ENCODE measurements at places on chromosomes 3 and 15. TPM values are rescaled to one million over a fixed set of nuclear protein-coding genes. Genes with fewer than 3 reads are reported as not detected.

Gene ZNF501
- 0.15 TPM for total RNA-seq

Gene CCR8
- total RNA-seq: not detected

Gene PLA1A
- not detected for total RNA-seq

Gene GOLGA8N
- 4.1 TPM for total RNA-seq

Gene TMC3
- not detected for total RNA-seq

Gene ACTR8
- 26.2 TPM for total RNA-seq

Gene CCDC12
- total RNA-seq: 35.5 TPM

Gene FILIP1L
- total RNA-seq: 3.2 TPM

GRCh38 chr3:186214670-186215069, 105.8 kb upstream of the ETV5 start:
- DNase-seq: no peak

GRCh38 chr15:100686725-100687473, 84.5 kb downstream of the ASB7 start:
- no peak for DNase-seq

GRCh38 chr3:162525066-162525742, 1028.6 kb downstream of the OTOL1 start:
- no peak for DNase-seq

DNA sequence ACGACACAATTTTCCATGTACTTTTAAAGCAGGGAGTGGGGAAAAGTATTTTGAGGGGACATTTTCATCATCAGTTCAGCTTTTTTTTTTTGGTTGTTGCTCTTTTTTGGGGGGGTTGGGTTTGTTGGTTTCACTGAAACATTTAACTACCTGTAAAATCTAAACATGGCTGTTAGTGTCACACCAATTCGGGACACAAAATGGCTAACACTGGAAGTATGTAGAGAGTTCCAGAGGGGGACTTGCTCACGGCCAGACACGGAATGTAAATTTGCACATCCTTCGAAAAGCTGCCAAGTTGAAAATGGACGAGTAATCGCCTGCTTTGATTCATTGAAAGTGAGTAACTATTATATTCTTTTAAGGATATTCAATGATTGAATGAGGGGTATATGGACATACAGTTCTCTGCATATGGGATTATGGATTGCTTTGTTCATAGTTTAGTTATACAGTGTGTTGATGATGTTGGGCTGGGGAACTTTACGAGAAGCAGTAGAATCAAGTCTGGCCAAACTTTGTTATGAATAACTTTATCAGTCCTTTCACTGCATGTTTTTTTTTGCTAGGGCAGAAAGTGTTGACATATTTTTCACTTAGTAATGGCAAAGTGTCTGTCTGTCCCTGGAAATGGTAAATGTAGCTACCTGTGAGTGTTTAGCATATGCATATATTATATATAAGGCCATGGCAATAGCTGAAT, 31.5 kb downstream of the MBNL1 start:
- DNase-seq: no peak

GRCh38 chr3:66115858-66116654, 77.3 kb upstream of the MAGI1 start:
- no peak for DNase-seq

- DNase-seq: no peak
Measured at GRCh38 chr3:16311960-16312451, 47.0 kb downstream of the OXNAD1 start.

DNA sequence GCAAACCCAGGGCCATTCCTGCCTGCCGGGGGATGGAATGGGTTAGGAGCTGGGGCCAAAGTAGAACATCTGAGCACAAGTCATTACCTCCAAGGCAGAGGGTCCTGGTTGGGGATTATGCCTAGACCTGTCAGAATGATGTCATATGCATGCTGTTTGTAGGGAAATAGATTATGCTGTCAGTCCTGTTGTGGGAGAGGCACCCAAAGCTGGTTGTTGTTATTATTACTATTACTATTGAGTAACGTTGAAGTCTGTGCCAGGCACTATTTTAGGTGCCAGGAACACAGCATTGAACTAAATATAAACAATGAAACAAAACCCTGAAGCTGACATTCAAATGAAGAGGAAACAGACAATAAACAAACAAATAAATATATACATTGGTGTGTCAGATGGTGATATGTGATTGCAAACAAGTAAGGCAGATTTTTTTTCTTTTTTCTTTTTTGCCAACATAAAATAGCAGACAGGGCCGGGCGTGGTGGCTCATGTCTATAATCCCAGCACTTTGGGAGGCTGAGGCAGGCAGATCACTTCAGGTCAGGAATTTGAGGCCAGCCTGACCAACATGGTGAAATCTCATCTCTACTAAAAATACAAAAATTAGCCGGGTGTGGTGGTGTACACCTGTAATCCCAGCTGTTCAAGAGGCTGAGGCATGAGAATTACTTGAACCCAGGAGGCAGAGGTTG, 2.0 kb downstream of the P4HTM start:
- no peak for DNase-seq

DNA sequence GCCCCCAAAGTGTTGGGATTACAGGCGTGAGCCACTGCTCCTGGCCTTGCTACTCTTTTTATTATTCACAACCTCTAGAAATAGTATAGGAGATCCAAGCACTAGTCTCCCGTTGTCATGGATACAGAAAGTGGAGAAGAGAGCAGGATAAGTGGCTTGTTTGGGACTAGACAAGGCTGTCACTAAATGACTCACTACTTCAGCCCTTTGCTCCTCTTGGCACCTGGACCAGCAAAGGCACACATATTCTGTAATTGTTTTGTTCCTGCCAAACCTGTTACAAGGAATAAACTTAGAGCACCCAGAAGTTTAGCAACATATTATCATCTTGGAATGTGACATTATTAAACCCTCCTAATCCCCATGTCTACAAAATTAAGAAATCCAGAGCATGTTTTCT, 427.2 kb upstream of the THBS1 start:
- no peak for DNase-seq

DNA sequence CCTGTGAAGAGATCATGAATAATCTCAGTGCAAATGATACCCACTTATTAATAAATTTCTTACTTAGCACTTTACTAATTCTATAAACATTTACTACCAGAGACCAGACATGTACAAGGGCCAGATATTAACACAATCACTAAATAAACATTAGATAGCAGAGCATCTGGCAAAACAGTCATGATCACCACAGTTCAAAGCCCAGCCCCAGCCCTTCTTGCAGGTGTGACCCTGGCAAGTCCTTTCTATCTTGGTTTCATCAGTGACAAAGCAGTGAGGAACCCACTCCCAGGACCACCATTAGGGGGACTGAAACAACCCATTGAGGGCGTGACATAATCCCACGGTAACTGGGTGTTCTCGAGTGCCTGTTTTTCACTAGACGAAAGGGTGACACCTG, 11.6 kb downstream of the ZXDC start:
- DNase-seq: no peak

DNA sequence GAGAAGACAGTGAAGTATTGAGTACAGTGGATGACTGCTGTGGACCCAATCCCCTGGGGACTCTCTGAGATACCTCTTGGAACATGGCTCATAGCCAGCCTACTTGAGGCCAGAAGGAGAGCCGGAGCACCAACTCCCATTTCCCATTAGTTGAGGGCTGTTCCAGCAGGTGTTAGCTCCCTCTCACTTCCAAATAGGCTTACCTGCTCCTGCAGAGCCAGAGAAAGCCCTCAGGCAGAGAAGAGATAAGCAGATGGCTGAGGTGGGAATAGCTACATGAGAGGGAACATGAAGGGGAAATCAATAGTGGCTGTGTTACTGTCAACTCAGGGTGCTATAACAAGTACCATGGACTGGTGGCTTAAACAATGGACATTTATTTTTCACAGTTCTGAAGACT, 4.6 kb upstream of the CCK start:
- no peak for DNase-seq

GRCh38 chr3:77467702-77468625, 428.1 kb downstream of the ROBO2 start:
- DNase-seq: no peak

DNA sequence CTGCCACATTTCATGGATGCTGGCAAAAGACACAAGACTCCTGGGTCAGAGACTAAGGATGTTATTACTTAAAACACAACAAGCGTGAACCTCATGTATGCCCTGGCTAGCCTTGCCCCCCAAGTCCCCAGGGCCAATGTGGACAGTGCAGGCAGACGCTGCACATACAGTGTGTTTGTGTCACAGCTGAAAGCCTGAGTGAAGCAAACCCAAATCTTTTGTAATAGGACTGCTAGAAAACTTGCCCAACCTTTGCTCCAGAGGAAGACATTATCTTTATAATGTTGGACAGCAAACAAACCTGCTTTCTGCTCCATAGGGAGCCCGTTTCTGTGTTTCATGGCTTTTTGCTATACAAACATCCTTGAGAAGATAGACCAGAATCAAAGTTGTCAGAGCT, 282.0 kb upstream of the RORA start:
- no peak for DNase-seq

DNA sequence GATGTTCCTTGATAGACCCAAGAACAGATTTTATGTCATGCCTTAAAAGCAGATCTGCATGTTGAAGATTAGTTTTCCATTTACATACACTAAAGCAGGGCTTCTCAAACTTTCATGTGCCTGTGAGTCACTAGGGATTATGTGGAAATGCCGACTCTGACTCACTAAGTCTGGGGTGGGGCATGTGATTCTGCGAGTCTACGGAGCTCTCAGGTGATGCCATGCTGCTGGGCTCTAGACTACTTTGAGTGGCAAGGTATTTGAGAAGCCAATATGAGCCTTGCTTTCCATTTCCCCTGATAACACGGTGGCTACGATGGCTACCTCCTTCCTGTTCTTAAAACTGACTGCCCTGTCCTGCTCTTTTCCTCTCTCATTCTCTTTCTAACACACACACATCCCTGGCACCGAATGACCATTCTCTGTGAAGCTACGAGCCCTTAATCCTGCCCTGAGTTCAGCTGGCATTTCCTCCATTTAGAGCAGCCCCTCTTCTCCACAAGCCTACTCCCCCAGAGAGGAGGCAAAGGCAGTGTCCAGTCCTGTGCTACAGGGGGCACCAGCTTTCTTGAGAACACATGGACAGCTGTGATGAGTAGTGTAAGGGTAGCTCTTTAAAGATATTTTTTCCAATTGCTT, 39.7 kb upstream of the PYGO1 start:
- peak; percentile 94 for DNase-seq
